ENCODE measurements at places on chromosomes 12 and 14.

DNA sequence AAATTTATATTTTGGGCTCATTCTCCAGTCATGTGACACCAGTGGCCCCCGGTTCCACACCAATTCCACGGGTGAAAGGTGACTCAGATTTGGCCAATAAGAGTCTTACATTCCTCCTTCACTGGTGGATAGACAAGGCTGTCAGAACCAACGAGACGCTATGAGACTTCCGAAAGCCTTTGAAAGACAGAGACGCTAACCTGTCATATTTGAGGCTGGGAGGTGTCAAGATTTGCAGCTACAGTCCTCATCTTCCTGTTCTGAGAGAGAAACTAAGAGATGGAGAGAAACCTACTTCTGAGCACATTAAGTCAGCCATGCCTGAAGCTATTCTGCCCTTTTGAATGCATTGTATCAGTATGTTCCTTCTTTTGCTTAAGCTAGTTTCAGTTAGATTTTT is 171.2 kb downstream of the FLRT2 start:
- DNase-seq = no peak

GRCh38 chr12:49375406-49375805 is 8.1 kb downstream of the SPATS2 start:
- no peak for DNase-seq

GRCh38 chr12:62684570-62685295 is 218.1 kb downstream of the MON2 start:
- no peak for DNase-seq

GRCh38 chr14:94675036-94675435 is 62.8 kb downstream of the SERPINA3 start:
- DNase-seq = no peak

GRCh38 chr12:68614105-68614679 is 3.5 kb downstream of the RAP1B start:
- DNase-seq = no peak

Measured in stimulated activated CD8-positive, alpha-beta memory T cell treated with anti-CD3 and anti-CD28 coated beads, Interleukin-4, amount 100 ng/mL, for 4 hours (primary cell).